ENCODE measurements at places on chromosomes 3 and 15.

GRCh38 chr15:82999905-83000671 is 11.4 kb downstream of the C15orf40 start:
- peak overlapping the region; percentile 42 for H3K27ac ChIP-seq
- H3K4me1 ChIP-seq = peaks cover 9% of the 10 kb centered on the region
- peak overlapping the region; percentile 69 for H3K4me3 ChIP-seq
- DNase-seq = no peak
- peaks cover under 1% of the 10 kb centered on the region for H3K36me3 ChIP-seq

DNA sequence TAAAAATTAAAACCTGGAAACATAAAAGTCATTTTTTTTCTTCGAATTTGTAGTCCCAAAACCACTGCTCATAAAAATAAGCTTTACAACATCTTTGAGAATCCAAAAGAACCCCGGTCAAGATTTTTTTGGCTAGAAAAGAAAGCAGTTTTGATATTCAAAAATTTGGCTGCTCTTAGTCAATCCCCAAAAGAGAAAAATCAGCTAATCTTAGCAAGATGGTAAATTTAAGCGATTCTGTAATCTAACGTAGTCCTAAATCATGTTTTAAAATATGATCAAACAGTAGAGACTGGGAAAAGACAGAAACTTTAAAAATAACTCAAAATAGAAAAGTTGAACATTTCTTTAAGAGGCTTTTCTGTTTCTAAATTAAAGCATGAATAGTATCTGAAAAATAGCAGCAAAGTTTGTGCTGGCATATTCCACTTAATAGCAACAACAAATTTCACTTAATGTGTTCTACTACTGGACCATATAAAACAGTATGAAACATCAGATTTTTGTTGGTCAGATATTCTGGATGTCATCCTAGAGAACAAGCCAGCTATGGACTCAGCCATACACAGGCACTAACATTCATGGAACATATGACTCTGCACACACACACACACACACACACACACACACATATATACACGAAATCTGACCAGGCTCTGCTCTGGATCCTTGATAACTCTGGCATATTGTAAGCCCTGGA is 19.1 kb upstream of the NR2F2 start:
- no peak overlapping the region for H3K27ac ChIP-seq
- H3K4me3 ChIP-seq = no peak overlapping the region
- H3K36me3 ChIP-seq = no peaks in the 10 kb centered on the region

- H3K36me3 ChIP-seq = no peaks in the 10 kb centered on the region
- no peaks in the 10 kb centered on the region for H3K27me3 ChIP-seq
- no peak overlapping the region for H3K27ac ChIP-seq
These were observed 36.1 kb downstream of the SCN5A start for GRCh38 chr3:38613426-38613825.

DNA sequence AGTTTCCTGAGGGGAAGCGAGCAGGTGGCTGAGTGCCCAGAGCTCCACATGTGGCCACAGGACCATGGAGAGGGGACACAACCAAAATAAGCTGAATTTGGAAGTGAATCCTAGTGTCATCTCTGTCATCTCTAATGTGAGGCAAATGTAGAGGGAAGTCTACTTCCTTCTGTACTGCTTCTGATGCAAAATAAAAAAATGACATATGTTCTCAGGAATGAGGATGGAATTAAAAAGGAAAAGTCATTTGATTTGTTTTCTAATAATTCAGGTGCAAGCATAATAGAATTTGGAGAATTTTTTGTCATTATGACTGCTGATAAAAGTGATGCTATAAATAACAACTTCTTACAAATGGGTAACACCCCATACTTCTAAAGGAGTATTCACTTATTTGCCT is 59.5 kb upstream of the POU1F1 start:
- no peaks in the 10 kb centered on the region for H3K36me3 ChIP-seq
- H3K27me3 ChIP-seq = no peaks in the 10 kb centered on the region

GRCh38 chr3:100560426-100560825 is 49.0 kb upstream of the ADGRG7 start:
- H3K4me3 ChIP-seq = no peak overlapping the region
- no peaks in the 10 kb centered on the region for H3K36me3 ChIP-seq
- no peaks in the 10 kb centered on the region for H3K4me1 ChIP-seq
- no peak for DNase-seq

- H3K36me3 ChIP-seq = no peaks in the 10 kb centered on the region
- H3K27me3 ChIP-seq = peaks cover 68% of the 10 kb centered on the region
- H3K4me3 ChIP-seq = no peak overlapping the region
- no peak overlapping the region for H3K27ac ChIP-seq
- DNase-seq = no peak
These were observed 8.3 kb upstream of the THSD4 start for GRCh38 chr15:71106802-71107500.

GRCh38 chr3:189702066-189702646 is 71.0 kb downstream of the TP63 start:
- peaks cover 9% of the 10 kb centered on the region for H3K27me3 ChIP-seq
- DNase-seq = no peak
- H3K27ac ChIP-seq = no peak overlapping the region
- no peaks in the 10 kb centered on the region for H3K4me1 ChIP-seq
- no peak overlapping the region for H3K4me3 ChIP-seq

GRCh38 chr3:183508821-183509220 is 46.7 kb downstream of the KLHL6 start:
- DNase-seq = no peak
- no peaks in the 10 kb centered on the region for H3K4me1 ChIP-seq
- H3K4me3 ChIP-seq = no peak overlapping the region
- H3K27me3 ChIP-seq = no peaks in the 10 kb centered on the region

DNA sequence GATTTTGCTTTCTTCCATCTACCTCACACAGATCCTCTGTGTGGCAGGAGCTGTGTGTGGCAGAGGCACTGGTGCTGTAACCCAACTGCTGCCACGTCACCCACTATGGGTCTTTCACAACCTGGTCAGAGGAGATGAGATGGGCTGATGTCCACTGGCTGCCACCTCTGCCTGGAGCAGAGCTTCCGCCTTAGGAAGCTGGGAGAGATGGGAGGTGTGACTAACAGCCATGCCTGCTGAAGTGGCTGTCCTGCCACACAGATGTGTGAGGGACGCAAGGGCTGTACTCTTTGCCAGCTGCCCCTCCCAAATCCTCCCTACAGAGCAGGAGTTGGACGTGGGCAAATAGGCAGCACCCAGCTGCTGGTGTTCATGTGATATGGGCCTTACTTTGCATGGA is 329.5 kb downstream of the GABRB3 start:
- H3K36me3 ChIP-seq = no peaks in the 10 kb centered on the region
- H3K27ac ChIP-seq = no peak overlapping the region
- no peak for DNase-seq
- no peak overlapping the region for H3K4me3 ChIP-seq
- H3K4me1 ChIP-seq = no peaks in the 10 kb centered on the region
- H3K27me3 ChIP-seq = no peaks in the 10 kb centered on the region

DNA sequence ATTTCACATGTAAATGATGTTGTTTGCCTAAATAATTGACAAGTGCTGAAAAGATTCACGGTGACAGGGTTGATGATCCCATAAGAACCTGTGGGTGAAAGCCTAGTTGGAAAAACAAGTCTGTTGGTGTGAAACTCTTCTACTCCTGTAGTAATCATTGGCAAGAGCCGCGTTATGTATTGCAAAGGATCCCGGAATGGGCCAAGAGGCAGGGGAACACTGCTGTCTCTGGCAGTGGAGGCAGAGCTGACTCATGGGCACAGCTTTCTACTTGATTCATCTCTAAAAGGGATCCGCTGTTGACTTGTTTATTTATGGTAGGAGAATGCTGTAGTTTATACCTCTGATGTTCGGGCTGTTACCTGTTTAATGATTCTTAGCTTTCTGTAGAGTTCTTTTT is 63.1 kb downstream of the MAP6D1 start:
- no peaks in the 10 kb centered on the region for H3K27me3 ChIP-seq
- H3K4me1 ChIP-seq = peaks cover 12% of the 10 kb centered on the region
- no peak overlapping the region for H3K27ac ChIP-seq
- DNase-seq = no peak
- H3K36me3 ChIP-seq = peaks cover 35% of the 10 kb centered on the region

- peaks cover 6% of the 10 kb centered on the region for H3K27me3 ChIP-seq
- H3K4me3 ChIP-seq = no peak overlapping the region
- no peak overlapping the region for H3K27ac ChIP-seq
- DNase-seq = no peak
These were observed 23.7 kb downstream of the SRPRB start for GRCh38 chr3:133829310-133829707.

DNA sequence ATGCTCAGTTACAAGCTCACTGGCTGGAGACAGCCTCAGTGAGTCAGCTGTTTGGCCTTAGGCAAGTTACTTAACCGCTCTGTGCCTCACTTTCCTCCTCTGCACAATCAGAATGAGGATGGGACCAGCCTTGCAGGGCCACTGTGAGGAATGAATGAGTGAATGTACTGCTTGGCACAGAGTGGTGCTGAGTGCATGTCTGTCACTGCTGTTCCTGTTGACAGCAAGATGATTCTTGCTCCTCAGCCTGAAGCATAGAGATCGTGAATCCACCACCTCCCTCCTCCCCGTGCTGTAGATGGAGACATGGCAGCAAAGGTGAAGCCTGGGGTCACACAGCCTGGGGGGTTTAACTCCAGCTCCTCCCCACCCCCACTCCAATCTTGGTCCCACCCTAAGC is 14.6 kb upstream of the GRIP2 start:
- DNase-seq = no peak
- no peaks in the 10 kb centered on the region for H3K36me3 ChIP-seq
- no peak overlapping the region for H3K4me3 ChIP-seq

GRCh38 chr3:56694867-56695683 is 12.0 kb upstream of the TASOR start:
- no peaks in the 10 kb centered on the region for H3K27me3 ChIP-seq
- peaks cover 44% of the 10 kb centered on the region for H3K4me1 ChIP-seq
- peak overlapping the region; percentile 26 for H3K4me3 ChIP-seq
- H3K36me3 ChIP-seq = peaks cover 9% of the 10 kb centered on the region

DNA sequence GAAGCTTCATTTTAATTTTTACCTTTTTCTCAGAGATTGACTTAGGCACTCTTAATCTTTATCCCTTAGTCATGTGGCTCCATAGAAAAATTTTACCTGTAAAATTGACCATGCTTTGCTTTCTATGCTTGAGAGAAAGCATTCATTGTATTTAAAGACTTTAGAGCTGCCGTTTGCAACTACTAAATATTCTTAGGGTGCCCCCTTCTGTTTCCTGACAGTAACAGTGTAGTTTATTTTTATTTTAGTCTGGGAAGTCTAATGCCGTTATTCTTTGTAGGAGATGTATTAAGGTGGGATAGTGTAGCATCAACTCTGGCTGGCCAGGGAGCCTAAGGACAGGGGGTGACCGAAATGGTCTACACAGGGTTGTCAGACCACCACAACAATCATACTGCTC is 84.5 kb upstream of the SYNPR start:
- H3K4me1 ChIP-seq = no peaks in the 10 kb centered on the region
- no peak overlapping the region for H3K27ac ChIP-seq
- H3K4me3 ChIP-seq = no peak overlapping the region
- H3K27me3 ChIP-seq = no peaks in the 10 kb centered on the region
- H3K36me3 ChIP-seq = no peaks in the 10 kb centered on the region

- H3K27ac ChIP-seq = no peak overlapping the region
- H3K4me1 ChIP-seq = peaks cover 51% of the 10 kb centered on the region
- no peaks in the 10 kb centered on the region for H3K27me3 ChIP-seq
- no peak for DNase-seq
These were observed 19.7 kb downstream of the DENND6A start for GRCh38 chr3:57673156-57673555.

DNA sequence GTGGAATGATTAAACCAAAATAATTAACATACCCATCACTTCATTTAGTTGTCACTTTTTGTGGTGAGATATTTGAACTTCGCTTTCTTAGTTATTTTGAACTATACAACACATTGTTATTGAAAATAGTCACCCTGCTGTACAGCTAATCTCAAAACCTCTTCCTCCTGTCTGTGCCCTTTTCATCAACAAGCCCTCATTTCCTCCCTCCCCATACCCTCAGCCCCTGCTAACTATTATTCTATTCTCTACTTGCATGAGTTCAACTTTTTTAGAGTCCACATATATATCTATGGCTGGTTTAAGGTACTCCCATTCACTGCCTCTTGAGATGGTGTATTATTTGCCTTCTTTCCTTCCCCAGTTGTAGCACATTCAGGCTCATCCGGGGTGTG is 32.2 kb downstream of the COL8A1 start:
- DNase-seq = no peak
- H3K27me3 ChIP-seq = no peaks in the 10 kb centered on the region
- no peak overlapping the region for H3K27ac ChIP-seq
- no peaks in the 10 kb centered on the region for H3K36me3 ChIP-seq

DNA sequence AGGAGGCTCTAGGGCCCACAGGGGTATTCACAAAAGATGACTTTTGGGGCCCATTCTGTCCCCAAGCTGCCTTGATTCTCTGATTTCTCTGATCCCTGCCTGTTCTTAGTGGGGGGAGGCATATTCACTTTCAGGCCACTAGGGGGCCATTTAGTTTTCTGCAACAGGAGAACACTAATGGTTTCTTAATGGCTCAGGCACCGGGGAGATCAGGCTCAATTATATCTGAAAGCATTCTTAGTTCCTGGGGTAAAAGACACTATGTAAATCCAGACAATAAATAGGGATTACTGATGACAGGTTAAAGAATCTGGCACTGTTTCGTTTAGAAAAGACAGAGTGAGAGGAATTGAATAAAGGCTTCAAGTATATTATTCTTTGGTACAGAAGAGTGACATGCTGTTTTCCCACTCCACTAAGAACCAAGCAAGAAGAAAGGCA is 2.5 kb upstream of the INAFM2 start:
- no peaks in the 10 kb centered on the region for H3K27me3 ChIP-seq
- no peak overlapping the region for H3K27ac ChIP-seq
- H3K4me3 ChIP-seq = no peak overlapping the region
- H3K4me1 ChIP-seq = peaks cover 40% of the 10 kb centered on the region

DNA sequence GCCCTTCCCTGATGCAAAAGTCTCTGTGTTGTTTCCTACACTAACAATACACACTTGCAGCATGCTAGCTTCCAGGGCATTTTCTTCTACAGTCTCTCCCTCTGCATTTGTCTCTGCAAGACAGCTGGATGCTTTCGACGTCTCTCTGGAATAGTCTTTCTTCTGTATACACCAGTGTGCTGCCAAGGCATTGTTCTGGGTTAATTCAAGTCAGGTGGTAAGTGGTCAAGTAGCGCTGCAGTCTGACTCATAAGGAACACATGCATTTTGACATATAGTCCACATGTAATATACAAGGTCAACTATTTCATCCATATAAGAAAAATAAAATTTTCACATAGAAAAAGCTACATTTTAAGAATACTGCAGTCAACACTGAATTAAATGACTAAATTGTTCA is 92.7 kb downstream of the MYLK start:
- H3K4me3 ChIP-seq = no peak overlapping the region
- peaks cover 2% of the 10 kb centered on the region for H3K36me3 ChIP-seq
- DNase-seq = no peak
- H3K27ac ChIP-seq = no peak overlapping the region
- H3K27me3 ChIP-seq = peaks cover 77% of the 10 kb centered on the region
- H3K4me1 ChIP-seq = no peaks in the 10 kb centered on the region

- no peak overlapping the region for H3K27ac ChIP-seq
- DNase-seq = no peak
- H3K36me3 ChIP-seq = peaks cover 2% of the 10 kb centered on the region
- no peaks in the 10 kb centered on the region for H3K4me1 ChIP-seq
- no peak overlapping the region for H3K4me3 ChIP-seq
These were observed 84.5 kb upstream of the C3orf80 start for GRCh38 chr3:160140756-160141155.

Data from central memory CD8-positive, alpha-beta T cell (primary cell).